GM03348 (cell line): ENCODE measurements at places on chromosomes 7 and 10.

GRCh38 chr10:47365431-47366180 is 17.4 kb downstream of the RBP3 start:
- no peak for DNase-seq

GRCh38 chr7:112173568-112173905 is 32.7 kb downstream of the DOCK4 start:
- DNase-seq, result no peak

GRCh38 chr7:27367933-27368549 is 125.4 kb downstream of the EVX1 start:
- no peak for DNase-seq

GRCh38 chr7:112938863-112939573 is 147.6 kb downstream of the GPR85 start:
- DNase-seq, result peak; percentile 50

- DNase-seq, result no peak
Measured at GRCh38 chr10:75023074-75023473, 88.4 kb upstream of the SAMD8 start.

- no peak for DNase-seq
Measured at GRCh38 chr10:42785759-42786158, 3.2 kb downstream of the BMS1 start.

GRCh38 chr10:54120806-54121205 is 680.2 kb downstream of the PCDH15 start:
- no peak for DNase-seq

GRCh38 chr10:112834751-112835181 is 115.3 kb upstream of the TCF7L2 start:
- DNase-seq, result no peak

DNA sequence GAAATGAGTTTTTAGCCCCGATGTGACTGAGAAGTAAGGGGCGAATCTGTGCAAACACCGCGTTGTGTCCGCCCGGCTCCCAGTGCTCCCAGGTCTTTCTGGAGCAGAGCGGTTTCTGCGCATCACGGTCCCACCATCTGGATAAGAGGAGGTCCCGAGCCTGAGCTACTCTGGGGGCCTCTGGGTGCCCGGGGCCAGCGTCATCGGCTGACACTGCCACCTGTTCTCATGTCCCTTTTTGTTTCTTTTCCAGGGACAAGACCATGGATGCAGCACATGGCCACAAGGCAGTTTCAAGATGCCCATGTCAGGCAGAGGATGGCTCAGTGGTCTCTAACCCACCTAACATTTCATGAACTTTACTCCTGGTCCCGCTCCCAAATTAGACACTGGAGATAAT is 24.9 kb downstream of the KLF6 start:
- DNase-seq, result no peak

- DNase-seq, result no peak
Measured at GRCh38 chr10:11716686-11717085, 25.5 kb upstream of the ECHDC3 start.

GRCh38 chr10:75103881-75104686 is 7.4 kb upstream of the SAMD8 start:
- DNase-seq, result no peak

- no peak for DNase-seq
Measured at GRCh38 chr10:121311812-121312443, 286.3 kb downstream of the FGFR2 start.
